ENCODE measurements at places on chromosomes 11 and 22.

DNA sequence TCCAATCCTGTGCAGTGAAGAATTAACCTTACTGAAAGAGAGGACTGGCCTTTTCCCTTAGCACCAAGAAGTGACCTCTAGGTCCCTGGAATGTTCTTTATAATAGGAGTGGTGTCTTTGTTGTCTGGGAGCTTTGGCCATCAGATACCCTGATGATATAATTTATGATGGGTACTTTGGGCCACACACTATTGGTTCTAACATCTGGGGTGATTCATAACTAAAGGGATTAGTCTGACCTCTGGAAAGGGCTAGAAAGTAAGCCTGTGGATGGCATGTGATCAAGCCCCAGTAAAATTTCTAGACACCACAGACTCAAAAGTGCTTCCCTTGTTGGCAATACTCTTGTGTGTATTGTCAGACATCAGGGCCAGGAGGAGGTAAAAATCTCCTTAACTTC, 891.2 kb downstream of the KCNA4 start:
- DNase-seq: peak; percentile 26

DNA sequence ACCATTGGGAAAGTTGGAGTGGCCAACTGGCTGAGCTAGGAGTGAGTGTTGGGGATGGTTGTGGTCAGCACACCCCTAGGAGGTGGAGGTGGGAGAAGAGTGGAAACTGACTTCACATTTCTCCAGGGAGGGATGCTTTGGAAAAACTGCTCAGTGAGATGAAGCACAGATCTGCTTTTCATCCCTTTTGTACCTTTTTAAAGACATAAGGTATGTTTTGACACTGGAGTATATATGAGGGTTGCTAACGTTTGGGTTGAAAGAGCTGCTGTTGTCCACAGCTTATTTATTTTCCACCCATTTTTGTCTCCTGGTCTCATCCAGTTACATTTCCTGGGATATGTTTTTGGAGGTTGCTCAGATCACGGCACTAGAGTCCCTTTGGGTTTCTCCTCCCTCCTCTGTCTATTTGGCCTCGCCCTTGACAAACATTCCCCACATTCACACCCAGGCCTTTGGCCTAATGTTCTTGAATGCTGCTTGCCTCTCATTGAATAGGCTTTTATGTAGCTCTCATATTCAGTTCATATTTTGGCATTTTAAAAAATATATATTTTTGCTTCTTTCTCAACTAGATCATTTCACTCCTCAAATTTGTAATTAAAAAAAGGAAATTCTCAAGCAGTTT, 8.3 kb downstream of the SREBF2 start:
- DNase-seq: no peak

DNA sequence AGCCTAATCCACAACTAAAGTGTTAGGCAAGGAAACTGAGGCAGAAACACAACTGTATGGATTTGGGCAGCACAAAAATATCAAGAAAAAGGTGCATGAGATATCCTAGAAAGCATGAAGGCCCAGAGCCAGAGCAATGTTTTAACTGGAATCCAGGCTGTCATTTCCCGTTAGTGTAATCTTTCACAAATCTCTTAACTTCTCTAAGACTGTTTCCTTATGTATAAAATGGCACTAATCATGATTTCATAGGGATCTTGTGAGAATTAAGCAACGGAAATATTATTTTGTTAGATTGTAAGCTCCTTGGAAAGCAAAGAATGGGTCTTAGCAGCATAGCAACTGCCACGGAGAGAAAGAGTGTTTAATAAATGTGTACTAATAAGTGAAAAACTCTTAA, 14.7 kb upstream of the SYTL2 start:
- no peak for DNase-seq

- peak; percentile 86 for DNase-seq
These were observed at the start of gene SNX32 for GRCh38 chr11:65833297-65834030. Gene SNX32 (plus strand): TSS chr11:65833963. CDS start chr11:65834066, 103 bp downstream.

DNA sequence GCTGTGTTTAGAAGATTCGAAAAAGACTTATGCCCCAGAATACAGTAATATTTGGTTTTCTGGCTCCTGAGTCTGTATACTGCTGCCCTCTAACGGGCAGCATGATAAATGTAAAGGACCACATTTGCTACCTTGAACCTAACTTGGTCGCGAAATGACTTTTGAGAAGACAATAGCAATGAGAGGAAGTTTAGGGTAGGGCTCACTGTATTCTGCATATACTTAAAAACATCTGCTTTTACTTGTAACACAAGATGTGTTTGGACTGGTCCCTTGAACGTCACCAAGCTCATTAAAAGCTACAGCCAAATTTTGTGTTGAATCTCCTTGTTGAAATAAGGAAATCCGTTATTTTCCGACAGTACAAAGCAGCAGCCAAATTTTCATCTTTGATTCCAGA, 309.1 kb downstream of the SWAP70 start:
- DNase-seq: peak; percentile 87

GRCh38 chr11:111777094-111778046, 11.2 kb upstream of the PPP2R1B start:
- DNase-seq: peak; percentile 82

- DNase-seq: no peak
These were observed 3.1 kb downstream of the APOBEC3G start for GRCh38 chr22:39080052-39080762.

GRCh38 chr11:28505232-28505631, 397.0 kb downstream of the METTL15 start:
- peak; percentile 74 for DNase-seq
